ENCODE measurements at places on chromosomes 16 and 17.

GRCh38 chr16:56972403-56973293 lies 10.9 kb downstream of the CETP start:
- no peak for DNase-seq

DNA sequence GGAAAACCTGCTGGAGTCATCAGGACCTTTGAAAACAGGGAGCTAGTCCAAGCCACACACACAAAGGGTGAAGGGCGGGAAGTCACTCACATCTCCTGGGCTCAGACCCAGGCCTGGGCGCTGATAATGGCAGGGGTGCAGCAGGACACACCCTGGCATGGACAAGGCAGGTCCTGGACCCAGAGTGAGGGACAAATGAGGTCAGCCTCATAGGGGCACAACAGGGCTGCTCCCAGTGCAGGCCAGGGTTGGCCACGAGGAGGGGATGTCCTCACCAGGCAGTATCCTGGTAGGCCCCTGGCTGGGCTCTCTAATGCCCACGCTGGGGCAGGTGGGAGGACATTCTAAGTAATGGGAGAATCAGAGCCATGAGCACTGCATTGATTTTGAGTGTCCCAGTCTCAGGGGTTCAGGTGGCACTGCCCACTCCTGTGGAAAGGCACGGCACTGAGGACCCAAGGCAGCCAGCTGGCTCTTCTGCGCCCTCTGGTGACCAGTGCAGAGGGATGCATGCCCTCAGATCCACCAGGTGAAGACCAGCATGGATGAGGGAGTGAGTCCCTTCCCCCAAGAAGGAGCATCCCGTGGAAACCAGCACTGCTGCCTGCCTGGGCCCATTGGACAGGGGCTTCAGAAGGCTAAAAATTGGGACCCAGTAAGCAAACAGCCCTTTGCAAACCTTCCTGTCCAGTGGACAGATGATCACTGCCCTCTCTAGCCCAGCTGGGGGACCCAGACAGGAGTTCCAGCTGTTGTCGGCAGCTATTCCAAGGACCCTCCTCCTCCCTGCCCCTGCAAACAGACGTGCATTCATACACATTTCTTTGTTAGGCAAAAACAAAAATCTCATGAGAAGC lies 23.4 kb upstream of the SREBF1 start:
- peak; percentile 26 for DNase-seq

- DNase-seq: no peak
Observed at GRCh38 chr17:29592850-29593551, at the start of gene ANKRD13B. Gene ANKRD13B (plus strand): TSS chr17:29593132. CDS start chr17:29593622, 490 bp downstream.

GRCh38 chr16:3922241-3922640 lies 41.7 kb upstream of the CREBBP start:
- no peak for DNase-seq

DNA sequence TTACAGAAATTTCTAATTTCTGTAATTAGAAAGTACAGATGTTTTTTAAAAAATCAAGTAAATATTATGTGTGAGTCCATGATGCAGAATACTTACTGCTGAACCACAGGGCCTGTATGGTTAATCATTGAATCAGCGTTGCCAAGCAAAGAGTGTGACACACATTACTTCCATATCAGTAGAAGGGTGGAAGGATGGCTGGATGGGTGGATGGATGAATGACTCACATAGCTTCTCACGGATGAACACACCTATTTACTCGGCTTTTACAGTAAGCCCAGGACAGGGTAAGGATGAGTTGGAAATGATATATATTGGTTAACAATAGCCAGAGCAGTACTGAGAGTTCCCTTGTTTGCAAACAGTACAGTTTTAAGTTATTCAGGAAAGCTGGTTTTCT lies 495.9 kb upstream of the RBFOX1 start:
- DNase-seq: no peak

DNA sequence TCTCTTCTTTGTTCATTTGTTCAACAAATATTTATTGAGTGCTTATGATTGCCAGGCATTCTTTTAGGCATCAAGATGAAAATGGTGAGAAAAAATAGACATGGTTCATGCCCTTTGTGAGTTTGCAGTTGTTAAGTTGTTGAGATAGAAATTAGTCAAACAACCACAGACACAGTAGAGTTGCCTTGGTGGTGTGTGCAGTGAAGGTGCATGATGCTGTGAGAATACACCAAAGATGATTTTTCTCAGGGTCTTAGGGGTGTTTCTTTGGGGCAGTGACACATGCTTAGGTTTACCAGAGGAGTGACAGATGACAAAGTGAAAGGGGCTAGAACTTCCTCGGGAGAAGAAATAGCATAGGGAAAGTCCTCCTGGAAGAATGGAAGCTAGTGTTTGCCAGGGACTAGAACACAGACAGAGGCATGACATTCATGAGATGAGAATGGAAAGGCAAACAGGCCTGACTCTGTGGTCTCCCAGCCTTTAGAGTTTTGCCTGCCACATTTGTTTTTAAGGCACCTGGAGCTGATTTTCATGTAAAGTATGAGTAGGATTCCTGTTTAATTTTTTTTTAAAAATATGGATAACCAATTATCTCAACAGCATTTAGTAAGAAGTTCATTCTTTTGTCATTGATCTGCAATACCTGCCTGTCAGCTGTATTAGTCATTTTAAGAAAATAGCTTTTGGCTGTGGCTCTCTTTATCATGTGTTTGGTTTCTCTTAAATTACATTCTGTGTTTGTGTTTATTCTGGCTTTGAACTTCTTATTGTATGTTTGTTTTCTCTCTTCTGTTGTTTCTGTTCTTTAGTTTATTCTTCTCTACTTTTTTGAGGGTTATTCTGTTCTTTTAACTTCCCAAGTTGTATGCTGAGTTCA lies 36.6 kb downstream of the CYLD start:
- DNase-seq: no peak

- no peak for DNase-seq
Observed at GRCh38 chr17:62663304-62663703, 35.8 kb downstream of the MRC2 start.

GRCh38 chr17:83071966-83072562 lies 7.3 kb upstream of the METRNL start:
- no peak for DNase-seq

DNA sequence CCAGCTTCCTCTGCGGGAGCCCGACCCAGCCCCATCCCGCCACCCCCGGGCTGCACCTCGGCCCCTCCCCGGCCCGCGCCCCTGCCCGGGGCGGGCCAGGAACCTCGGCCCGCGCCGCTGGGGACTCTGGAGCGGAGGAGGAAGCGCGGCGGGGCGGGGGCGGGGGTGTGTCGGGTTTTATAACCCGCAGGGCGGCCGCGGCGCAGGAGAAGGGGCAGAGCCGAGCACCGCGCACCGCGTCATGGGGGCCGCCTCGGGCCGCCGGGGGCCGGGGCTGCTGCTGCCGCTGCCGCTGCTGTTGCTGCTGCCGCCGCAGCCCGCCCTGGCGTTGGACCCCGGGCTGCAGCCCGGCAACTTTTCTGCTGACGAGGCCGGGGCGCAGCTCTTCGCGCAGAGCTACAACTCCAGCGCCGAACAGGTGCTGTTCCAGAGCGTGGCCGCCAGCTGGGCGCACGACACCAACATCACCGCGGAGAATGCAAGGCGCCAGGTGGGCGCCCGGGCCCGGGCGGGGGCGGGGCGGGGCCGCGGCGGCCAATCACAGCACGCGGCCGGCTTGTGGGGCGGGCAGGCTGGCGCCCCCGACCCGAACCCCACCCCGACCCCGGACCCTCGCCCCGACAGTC lies at the start of gene ACE:
Gene ACE, plus strand, starts transcription at position 208 of the 626 bp plus-strand sequence. Its CDS starts 34 bp downstream, at position 242.
- DNase-seq: no peak

DNA sequence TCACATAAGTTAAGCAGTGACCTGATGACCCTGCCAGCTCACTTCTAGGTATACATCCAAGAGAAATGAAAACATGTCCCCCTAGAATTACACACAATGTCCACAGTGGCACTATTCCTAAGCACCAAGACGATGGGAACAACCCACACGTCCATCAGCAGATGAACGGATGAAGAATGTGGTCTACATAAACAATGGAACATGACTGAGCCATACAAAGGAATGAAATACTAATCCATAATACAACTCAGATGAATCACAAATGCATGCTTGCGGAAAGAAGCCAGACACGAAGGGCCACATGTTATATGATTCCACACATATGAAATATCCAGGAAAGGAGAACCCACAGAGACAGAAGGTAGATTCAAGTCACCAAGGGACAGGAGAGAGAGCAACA lies 17.4 kb downstream of the USP22 start:
- peak; percentile 67 for DNase-seq

GRCh38 chr16:85234310-85235204 lies 122.3 kb upstream of the CIBAR2 start:
- DNase-seq: peak; percentile 82

DNA sequence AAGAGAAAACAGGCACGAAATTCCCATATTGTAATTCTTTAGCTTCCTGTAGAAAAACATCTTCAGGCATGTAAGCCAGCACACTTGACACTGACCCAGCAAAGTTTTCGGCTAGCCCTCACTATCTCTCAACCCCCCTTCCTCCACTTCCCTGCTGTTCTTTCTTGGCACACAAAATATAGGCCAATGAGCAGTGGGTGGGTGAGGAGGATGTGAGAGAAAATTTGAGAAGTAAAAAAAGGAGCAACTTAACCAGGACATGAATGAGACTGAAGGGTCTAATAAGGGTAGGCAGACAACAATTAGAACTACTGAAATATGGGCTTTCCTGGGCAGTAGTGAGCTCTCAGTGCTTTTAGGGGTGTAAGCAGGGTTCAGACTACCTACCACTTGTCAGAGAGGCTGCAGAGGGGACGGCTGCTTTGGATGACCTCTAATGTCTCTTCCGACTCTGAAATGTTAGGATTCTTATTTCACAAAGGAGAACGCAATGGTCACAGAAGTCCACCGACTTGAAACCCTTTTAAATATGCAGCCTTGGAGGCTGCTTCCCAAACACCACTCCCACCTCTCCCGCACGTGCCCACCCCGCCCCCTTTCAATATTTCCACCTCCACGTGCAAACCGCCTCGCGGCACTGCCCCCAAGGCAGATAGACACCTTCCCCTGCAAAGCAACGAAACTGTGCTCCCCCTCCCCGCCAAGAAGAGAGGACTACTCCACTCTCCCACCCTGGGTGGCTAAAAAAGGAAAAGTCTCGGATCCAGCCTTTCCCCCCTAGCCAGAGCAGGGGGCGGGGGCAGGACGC lies 889 bp downstream of the MBTD1 start:
- no peak for DNase-seq

DNA sequence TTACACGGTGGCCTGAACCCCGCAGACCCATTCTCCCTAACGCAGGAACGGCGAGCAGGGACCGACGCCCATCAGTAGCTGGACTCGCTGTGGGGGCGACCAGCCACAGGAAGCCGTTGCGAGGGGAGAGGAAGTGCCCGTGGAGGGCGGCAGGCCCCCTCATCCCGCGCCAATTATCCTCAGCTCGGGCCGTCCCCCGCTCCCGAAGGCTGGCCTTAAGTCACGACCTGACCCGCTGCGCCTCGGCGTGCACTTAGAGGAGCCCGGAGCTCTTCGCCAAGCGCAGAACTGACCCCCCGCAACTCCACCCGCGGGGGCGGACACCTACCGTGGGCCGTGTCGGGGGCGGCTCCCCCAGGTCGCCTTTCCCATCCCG lies 401 bp downstream of the ARL16 start:
- DNase-seq: no peak

- no peak for DNase-seq
Observed at GRCh38 chr17:57918017-57918895, 37.0 kb downstream of the CUEDC1 start.

DNA sequence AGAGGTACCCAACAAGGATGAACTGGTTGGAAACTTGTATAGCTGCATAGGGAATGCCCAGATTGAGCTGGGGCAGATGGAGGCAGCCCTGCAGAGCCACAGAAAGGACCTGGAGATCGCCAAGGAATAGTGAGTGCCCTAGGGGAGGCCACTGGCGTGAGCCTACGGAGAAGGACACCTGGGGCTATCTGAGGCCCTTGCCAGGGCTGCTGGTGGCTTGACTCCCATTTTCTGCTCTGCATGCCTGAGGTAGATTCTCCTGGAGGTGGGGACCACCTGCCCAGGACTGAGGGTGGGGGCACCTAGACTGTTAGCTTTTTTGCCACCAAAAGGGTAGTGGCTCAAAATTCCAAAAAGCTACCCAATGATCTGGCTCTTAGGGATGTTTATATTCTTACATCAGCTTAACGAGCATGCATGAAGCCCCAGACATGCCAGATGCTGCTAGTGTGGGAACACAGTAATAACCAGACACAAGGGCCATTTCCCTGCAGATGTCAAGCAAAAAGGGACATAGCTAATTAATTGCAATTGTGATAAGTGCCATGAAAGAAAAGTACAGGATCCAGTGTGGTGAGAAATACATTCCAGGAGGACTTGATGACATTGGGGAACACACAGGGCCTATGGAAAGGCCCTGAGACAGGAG lies 8.8 kb downstream of the ODAD4 start:
- DNase-seq: no peak

- DNase-seq: no peak
Observed at GRCh38 chr17:1362964-1363363, 37.1 kb downstream of the YWHAE start.

DNA sequence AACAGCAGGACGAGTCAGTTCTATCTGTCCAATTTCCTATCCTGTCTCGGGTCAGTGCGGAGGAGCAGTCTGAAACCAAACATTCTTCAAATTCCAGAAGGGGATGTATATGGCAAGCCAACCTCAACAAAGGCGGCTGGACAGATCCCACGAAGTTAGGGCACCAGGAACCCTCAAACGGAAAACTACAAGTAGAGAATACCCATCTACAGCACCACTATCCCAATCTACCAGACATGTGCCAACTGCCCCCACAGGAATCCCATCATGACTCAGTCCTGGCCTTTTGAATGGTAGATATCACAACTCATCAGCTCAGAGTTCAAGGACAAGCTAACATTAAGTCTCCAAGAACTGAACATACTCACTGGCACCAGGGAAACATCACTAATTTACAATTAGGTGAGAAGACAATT lies 2.3 kb downstream of the NAT9 start:
- peak; percentile 18 for DNase-seq

GRCh38 chr16:83804366-83804765 lies 3.4 kb upstream of the HSBP1 start:
- no peak for DNase-seq

GRCh38 chr16:77295896-77296295 lies 96.7 kb downstream of the SYCE1L start:
- DNase-seq: peak; percentile 49

DNA sequence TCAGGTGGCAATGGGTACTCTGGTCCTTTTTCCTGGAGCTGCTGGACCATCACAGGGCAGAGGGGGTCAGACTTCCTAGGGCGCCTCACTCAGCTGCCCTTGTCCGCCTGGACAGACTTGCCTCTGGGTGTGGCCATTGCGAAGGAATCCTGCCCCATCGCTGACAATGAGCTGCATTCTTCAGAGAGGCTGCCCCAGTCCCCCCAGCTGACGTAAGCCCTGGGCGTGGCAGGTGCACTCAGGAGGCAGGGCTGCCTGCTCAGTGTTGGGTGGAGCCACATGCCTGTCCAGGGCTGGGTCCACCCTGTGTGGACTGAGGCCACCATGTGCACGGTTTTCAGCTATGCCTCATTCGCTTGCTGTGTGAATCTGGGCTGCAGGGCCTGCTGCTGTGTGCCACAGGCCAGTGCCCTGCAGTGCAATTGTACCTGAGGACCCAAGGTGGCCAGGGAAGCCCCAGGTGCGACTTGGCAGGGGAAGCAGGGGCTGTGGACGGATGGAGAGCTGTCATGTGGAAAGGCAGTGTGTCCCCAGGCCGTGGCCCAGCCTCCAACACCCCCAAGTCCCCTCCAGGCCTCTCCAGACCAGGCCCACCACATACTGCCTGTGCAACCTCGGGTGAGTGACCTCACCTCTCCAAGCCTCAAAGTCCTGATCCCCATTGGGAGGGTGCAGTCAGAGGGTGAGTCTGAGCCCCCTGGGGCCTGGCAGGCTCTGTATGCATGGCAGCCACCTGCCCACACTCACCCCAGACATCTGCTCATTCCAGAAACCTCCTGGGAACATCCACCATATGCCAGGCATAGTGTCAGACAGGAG lies 14.0 kb upstream of the MPRIP start:
- peak; percentile 70 for DNase-seq

GRCh38 chr17:54859187-54859586 lies 41.5 kb upstream of the TOM1L1 start:
- DNase-seq: no peak
